ENCODE measurements at places on chromosomes 4 and X.

- no peak for DNase-seq
Observed at GRCh38 chr4:87249332-87250019, 29.1 kb upstream of the KLHL8 start.

DNA sequence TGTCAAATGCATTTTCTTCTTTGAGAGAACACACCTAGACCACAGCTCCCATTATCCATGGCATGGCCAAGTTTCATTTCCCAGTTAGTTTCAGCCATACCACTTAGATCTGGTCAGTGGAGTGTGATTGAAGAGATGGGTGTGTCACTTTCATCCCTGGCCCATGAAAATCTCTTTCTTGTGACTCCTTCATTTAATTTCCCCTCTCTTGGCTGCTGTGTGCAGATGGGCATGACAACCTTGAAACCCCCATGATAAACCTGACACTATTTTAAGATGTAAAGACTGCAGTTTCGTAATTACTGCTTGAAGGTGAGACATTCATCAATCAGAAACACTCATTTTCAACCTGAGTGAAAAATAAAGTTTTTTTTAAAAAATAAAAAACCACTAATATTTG lies 284.9 kb downstream of the IL15 start:
- DNase-seq: no peak

GRCh38 chr4:185282968-185283367 lies 73.6 kb downstream of the SNX25 start:
- DNase-seq: no peak

DNA sequence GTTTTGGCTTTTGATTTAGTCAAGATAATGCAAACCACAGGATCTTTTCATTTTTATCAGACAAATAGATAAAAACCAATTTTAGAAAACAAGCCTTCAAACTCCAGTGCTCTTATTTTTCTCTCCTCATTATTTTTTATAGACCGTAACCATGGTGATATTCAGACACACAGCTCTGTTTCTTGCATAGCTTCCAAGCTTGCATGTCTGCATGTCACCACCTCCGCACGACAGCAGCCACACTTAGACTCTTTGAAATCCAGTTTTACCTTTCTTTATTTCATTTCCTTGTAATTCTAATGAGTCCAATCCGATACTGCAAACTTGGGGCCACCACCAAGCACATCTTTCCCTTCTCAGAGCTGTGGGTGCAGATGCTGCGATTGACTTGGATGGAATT lies 94.3 kb upstream of the GPM6A start:
- DNase-seq: no peak

- DNase-seq: no peak
Observed at GRCh38 chrX:10728806-10729389, 108.5 kb upstream of the MID1 start.

DNA sequence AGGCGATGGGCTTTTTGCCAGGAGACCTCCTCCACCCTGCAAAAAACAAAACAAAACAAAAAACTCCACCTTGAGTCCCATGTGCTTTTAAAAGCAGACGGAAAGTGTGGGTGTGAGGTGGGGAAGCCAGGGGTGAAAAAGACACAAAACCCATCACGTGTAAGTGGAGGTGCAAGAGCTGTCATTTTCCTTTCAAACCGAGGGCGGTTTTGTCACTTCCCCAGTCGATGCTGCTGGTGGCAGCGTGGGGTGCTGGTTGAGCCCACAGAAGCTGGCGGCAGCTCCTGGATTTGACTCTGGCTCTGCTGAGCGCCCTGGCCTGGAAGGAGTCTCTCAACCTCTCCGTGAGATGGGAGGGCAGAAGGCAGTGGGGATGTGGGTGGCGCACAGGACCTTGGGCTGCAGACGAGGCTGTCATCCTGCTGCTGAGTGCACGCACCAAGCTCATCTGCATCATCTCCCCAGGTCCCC lies 110.0 kb downstream of the PSAPL1 start:
- DNase-seq: no peak

DNA sequence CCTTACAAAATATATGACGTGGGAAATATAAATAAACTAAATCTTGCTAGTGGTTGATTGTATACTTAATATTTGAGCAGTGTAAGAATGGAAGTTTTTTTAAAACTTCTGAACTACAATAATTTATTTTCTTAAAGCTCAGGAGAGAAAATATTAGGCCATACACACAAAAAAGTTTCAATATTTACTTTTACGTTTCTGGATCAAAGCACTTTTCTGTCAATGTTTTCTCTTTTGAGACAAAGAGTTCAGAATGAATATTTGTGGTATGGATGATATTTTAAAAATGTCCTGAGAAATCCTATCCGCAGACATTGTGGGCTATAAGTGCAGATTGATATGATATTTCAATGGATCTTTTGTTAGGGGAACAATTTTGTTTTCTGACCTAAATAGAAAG lies 109.9 kb downstream of the TLL1 start:
- no peak for DNase-seq

GRCh38 chr4:40848940-40849339 lies 99.2 kb downstream of the NSUN7 start:
- DNase-seq: no peak

DNA sequence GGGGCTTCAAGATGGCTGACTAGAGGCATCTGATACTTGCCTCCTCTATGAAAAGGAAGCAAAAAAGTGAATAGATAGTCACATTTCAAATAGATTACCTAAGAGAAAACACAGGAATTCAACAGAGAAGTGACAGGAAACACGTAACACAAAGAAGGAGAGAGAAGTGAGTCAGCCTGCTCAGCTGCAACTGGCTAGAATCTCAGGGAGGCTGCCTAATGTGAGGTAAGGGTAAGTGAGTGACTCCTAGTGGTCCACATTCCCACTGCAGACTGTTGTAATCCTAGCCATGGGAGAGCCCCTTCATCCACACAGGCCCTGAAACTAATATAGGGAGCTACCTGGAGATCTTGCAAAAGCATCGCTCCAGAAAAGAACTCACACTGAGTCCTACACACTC lies 179.2 kb downstream of the SLC7A11 start:
- DNase-seq: no peak

DNA sequence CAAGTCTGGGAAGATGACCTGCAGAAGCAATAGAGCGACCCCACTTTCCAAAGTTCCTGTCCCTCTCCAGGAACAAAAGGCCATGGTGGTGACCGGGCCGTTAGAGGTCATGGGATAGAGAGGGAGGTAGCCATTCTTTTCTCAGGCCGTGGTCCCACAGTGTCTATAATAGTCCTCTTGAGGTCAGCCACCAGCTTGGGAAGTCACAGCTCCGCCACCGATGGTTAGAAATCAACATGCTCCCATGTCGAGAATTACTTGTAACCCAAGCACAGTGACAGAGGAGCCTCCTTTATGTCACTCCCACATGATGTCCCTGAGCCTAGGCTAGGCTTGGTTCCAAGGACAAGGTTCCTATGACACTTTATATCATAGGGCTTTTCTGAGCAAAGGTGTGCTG lies 48.3 kb upstream of the CBR4 start:
- DNase-seq: no peak

DNA sequence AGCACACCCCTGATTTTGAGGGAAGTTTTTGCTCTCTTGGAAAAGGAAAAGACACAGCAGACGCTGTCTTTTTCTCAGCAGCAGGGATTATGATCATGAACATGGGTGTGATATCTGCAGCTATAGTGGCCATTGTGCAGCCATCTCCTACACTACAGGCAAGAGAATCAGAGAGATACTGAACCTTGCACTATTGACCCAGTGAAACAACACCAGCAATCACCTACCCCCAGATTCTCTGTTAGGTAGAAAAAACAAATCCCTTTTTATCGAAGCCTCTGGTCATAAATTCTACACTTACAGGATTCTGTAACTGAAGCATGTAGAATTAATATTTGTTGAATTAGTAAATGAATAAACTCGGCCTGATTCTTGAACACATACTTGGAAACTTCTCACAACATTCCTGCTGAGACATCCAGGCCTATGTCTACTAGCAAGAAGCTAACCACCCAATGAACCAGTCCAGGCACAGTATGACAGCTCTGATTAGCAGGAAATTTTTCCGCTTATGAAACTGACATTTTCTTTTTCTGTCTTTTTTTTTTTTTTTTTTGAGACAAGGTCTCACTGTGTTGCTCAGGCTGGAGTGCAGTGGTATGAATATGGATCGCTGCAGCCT lies 5.0 kb upstream of the AFAP1 start:
- DNase-seq: no peak

DNA sequence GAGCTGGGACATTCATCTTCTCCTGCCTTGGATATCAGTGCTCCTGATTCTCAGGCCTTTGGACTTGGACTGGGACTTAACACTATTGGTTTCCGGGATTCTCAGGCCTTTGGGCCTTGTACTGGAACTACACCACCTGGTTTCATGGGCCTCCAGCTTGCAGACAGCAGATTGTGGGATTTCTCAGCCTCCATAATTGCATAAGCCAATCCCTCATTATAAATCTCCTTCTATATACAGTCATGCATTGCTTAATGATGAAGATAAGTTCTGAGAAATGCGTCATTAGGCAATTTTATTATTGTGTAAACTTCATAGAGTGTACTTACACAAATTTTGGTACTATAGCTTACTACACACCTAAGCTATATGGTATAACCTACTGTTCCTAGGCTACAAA lies 8.9 kb upstream of the CCNG2 start:
- no peak for DNase-seq

All from activated naive CD4-positive, alpha-beta T cell treated with anti-CD3 and anti-CD28 coated beads for 36 hours (primary cell).